ENCODE measurements at places on chromosomes 1 and 21.

GRCh38 chr1:13960375-13960987, 260.5 kb downstream of the PRDM2 start:
- DNase-seq, result peak; percentile 12

DNA sequence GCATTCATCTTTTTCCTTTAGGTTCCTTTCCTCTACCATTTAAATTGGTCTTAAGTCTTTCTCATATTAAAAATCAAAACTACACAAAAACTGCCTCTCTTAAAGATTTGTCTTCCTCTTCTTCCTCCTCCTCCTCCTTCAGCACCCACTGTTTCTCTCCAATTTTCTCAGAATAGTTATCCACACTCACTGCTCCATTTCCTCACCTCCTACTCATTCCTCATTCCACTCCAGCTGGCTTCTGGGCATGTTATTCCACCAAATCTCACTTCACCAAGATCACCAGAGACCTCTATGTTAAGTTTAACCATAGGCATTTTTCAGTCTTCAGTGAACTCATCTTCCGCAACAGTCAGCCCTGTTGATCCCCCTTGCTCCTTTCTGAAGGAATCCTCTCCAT, 173.7 kb downstream of the SLC35F3 start:
- no peak for DNase-seq

DNA sequence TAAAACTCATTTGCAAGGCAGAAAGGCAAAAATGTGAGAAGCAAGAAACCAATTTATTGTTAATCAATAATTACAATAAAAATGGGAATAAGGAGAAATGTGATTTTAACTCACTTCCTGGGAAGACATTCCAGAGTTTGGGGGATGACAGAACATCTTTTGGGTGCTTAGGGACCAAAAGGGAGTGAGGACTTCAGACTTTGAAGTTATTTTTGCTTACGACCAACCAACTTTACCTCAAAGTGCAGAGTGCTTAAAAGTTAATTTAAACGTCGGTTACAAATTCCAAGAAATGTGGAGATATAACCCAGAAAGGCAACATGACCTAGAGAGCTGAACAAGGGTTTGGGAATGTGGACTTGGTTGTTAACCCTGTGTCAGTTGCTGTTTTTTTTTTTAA, 234.5 kb upstream of the C1orf105 start:
- no peak for DNase-seq

GRCh38 chr1:51316113-51316845, 14.1 kb downstream of the TTC39A start:
- DNase-seq, result no peak

DNA sequence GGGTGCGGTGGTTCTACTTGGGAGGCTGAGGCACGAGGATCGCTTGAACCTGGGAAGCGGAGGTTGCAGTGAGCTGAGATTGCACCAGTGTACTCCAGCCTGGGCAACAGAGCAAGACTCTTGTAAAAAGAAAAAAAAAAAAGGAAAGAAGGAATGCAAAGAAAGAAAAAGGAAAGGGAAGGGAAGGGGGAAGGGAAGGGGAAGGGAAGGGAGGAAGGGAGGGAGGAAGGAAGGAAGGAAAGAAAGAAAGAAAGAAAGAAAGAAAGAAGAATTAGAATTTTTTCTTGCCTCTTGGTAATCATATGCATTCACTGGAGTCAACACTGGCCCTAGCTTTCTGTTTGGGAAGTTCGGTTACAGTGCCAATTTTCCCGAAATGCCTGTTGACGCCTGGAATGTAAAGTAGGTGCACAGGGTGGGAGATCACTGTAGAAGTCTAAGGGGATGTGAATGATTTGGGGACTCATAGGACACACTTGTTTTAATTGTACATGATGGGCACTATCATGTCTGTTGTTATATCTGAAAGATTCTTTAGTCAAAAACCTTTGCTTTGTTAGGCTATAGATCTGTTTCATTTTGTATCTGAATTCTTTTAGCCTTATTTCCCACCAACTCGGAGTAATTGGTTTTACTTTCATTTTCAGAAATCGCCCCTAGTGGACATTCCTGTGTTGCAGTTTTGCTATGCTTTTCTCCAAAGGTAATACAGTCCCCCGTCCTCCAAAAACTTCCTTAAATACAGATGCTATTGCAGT, 59.8 kb upstream of the MORC3 start:
- DNase-seq, result peak; percentile 27

GRCh38 chr1:183609313-183609712, 19.1 kb upstream of the NCF2 start:
- DNase-seq, result no peak

- peak; percentile 2 for DNase-seq
Observed at GRCh38 chr1:194161591-194161990, 975.2 kb upstream of the B3GALT2 start.

- DNase-seq, result no peak
Observed at GRCh38 chr1:13964768-13965167, 264.8 kb downstream of the PRDM2 start.

- no peak for DNase-seq
Observed at GRCh38 chr1:34590211-34590623, 164.6 kb upstream of the GJB5 start.

DNA sequence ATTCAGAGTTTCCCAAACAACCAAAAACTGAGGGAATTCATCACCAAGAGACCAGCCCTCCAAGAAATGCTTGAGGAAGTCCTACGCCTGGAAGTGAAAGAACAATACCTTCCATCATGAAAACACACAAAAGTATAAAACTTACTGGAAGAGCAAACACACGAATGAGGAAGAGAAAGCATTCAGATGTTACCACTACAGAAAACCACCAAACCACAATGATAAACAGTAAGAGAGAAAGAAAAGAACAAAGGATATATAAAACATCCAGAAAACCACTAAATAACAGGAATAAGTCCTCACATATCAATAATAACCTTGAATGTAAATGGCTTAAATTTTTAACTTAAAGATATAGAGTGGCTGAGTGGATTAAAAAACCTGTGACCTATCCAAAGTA, 58.5 kb upstream of the BCL10 start:
- no peak for DNase-seq

DNA sequence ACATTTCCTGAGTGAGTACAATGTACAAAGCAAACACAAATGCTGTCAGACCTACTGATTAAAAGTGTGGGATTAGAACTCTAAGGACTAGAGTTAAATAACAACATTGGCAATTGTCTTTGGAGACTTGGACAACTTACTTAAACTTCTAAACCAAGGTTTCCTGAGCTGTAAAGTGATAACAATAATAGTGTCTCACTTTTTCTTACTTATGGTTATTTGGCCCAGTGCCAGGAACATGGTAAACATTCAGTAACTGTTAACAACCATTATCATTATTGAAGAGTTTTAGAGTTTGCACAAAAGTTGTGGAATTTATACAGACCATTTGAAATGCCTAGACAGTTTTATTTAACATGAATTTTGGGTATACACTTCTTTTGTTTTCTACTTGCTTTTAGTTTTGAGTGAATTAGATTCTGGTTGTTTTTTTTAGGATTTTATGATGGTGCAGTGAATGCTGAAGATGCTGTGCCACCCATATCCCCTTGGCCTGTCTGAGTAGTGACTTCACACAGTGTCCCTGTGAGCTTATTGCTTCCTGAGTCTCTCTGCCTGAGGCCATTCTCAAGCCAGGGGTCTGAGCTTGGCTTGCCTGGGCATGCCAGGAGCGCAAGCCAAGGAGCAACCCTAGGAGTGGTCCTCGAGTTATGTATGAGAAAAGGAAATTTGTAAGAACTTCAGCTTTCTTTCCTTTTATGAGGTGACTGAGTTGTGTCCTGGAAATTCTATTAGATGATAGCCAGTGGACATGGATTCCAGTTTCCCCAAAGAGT, 932.8 kb downstream of the TTLL7 start:
- DNase-seq, result no peak

GRCh38 chr1:172647110-172647564, 11.8 kb upstream of the FASLG start:
- DNase-seq, result no peak

DNA sequence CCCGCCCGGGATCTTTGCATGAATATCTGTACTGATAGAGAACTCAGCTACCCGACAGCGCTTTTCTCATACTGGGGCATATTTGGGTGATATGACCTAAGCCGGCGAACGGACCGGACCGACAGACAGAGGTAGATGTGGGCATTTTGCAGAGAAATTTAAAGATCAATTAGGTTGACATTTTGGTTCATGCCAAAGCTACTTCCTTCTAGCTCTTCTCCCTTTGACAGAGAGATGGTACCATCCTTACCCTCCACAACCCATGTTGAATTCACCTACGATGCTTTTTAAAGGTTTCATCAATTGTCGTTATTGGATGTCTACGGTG, 459 bp downstream of the ARV1 start:
- DNase-seq, result no peak

DNA sequence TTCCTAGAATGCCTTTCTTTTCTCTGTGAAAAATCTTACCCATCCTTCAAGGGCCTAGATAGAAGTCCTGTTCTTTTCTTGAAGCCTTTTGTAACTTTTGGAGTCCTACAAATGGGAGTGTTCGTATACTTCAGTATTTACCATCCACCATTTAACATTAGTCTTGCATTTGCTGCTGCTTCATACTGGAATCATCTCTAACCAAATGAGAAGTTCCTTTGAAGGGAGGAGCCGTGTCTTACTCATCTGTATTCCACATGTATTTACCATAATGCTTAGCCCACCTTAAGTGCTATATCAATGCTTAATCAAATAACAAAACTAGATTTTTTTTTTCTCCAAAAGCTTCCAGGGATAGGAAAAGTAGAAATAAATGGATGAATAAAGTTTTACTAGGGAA, 7.1 kb downstream of the PRDX6 start:
- DNase-seq, result no peak

GRCh38 chr1:19689856-19690255, 25.2 kb downstream of the HTR6 start:
- DNase-seq, result no peak

DNA sequence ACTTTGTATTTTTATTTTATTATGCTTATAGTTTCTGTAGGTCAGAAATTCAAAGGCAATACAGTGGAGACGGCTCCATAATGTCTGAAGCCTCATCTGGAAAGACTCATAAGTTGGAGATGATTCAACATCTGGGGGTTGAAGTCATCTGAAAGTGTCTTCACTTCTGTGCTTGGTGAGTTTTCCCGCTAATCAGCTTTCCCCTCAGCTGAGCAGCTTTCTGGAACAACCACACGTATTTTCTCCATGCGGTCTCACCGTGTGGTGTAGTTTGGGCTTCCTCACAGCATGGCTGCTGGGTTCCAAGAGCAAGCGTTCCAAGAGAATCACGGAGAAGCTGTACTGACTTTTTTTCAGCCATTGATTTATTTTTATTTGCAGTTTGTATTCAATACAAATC, 7.6 kb upstream of the DDI2 start:
- DNase-seq, result no peak

- DNase-seq, result no peak
Observed at GRCh38 chr1:82064691-82065090, 264.0 kb downstream of the ADGRL2 start.

DNA sequence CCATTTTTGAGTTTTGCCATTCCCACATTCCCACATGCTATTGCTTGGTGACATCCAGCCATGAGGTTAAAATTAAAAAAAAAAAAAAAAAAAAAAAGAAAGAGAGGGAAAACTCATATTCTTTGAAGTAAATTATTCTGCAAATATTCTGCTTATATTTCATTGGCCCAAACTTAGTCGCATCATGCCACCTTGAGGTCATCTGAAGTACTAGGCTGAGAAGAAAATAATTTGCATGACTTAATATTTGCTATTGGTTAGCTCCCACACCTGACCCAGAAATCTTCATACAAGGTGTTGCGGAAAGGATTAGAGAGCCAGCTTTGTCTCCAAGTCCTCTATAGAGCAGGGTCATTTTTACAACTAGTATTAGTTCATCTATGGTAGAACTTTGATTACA, 2206.0 kb downstream of the MRPL39 start:
- DNase-seq, result no peak

DNA sequence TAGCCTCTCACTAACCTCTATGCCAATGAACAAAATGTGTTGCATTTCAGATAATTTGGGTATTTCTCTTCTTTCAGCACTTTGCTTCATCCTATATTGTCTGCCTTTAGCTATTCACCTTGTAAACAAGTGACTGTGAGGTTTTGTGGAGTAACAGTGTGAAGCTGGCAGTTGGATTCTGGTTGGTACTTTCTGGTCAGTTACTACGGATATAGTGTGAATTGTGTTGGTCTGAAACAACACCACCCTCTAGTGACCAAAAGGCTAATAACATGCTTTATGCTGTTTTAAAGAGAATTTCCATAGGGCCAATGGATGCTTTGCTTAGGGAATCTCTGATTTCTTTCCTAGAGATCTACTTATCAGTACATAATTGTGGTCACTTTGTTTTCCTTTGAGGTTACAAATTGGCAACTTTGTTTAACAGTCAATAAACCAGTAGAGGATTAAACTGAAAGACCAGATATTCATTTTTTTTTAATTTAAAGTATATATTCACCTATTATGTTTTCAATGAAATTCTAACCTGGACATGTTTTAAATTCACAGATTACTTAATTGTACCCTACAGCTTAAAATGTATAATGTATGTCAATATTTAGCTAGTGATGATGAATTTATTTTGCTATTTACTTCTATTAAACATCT, 2.5 kb upstream of the PTGER3 start:
- DNase-seq, result peak; percentile 38

- DNase-seq, result no peak
Observed at GRCh38 chr1:233406994-233407631, 79.6 kb downstream of the MAP3K21 start.

DNA sequence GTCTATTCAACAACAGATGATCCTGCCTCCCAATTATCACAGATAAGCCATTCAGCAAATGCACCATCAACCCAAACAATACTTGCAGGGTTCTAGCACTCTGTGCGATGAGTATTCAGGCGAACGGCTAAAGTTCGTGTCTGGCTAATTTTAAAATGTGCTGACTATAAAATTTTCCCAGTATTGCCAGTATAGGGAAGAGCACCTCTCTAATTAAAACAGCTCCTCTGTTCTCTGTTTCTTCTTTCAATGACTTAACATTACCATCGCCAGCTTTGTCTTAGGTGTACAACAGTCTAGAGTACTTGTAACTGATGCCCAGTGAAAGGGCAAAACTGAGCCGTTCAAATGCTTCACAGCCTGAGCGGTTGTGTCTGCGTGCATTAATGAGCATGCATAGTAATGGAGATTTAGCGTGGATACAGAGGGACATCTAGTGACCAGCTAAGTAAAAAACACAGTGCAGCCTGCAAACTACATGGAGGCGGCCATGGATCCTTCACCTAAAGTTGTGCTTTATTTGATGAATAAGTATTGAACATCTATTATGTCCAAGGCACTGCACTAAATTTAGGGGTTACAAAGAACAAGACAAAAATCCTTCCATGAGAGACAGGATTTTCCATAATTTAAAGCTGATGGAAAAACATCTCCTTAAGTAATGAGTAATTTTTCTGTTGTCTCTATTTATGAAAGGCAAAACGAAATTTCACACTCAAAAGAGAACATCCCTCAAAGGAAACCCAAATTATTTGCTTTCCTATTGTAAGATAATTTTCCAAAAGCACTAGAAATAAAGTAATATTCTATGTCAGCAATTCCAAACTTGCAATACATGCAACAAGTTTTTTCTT, 120.0 kb downstream of the SETD4 start:
- peak; percentile 26 for DNase-seq

- peak; percentile 15 for DNase-seq
Observed at GRCh38 chr1:96808191-96808590, 86.6 kb downstream of the PTBP2 start.

- DNase-seq, result no peak
Observed at GRCh38 chr1:244414543-244414942, 37.2 kb downstream of the ADSS2 start.

- DNase-seq, result no peak
Observed at GRCh38 chr21:42285569-42286245, 29.5 kb downstream of the TFF3 start.

Data from brain pericyte (primary cell).